ENCODE measurements at places on chromosomes 12 and 14.

GRCh38 chr14:85595981-85596380 lies 66.0 kb downstream of the FLRT2 start:
- DNase-seq, result no peak

DNA sequence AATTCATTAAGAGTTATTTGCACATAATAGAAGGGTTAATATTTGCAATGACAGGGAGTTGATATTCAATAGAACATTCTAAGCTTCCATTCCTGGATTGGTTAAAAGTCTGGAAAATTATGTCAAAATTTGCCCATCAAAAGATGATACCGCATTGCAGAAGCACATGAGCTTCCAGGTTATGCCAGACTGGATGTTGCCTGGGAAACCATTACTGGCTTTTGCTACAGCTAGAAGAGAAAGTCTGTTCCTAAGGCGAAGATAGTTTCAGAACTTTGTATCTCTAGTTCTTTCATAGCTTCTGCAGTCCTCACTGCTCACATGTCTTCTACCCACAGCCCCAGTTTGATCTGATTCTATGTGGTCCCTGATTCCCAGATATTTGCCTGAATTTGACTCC lies 122.4 kb upstream of the AMIGO2 start:
- DNase-seq, result no peak

- peak; percentile 23 for DNase-seq
Observed at GRCh38 chr12:66776974-66777373, 98.1 kb upstream of the GRIP1 start.

GRCh38 chr12:104520242-104520900 lies 63.6 kb downstream of the CHST11 start:
- no peak for DNase-seq

GRCh38 chr12:51323317-51323960 lies 535 bp downstream of the BIN2 start:
- DNase-seq, result peak; percentile 21

DNA sequence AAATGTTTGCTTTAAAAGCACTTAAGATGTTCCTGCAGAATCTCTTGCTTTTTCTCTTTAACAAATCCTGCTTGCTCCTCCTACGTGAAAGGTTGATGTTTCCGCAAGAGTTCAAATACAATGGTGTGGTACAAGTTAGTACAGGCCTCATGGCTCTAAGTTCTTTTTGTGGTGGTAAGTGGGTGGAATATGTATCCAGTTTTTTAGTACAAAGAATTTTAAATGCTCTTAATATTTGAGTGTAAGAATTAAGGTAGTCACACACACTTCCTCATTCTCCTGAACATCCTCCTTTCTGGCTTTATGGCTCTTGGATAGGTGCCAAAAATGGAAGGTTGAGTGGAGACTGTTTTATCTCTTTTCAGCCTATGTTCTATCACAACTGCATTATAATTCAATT lies 1.8 kb downstream of the OTOGL start:
- no peak for DNase-seq

- DNase-seq, result no peak
Observed at GRCh38 chr12:131046813-131047788, 93.4 kb downstream of the ADGRD1 start.

Data from activated CD8-positive, alpha-beta memory T cell treated with anti-CD3 and anti-CD28 coated beads for 48 hours (primary cell).